NCI-H510A treated with DMSO at 0.1 percent for 48 hours (cell line): ENCODE measurements at places on chromosomes 7 and 10.

- no peak for DNase-seq
Measured at GRCh38 chr10:50512743-50513416, 110.9 kb downstream of the SGMS1 start.

DNA sequence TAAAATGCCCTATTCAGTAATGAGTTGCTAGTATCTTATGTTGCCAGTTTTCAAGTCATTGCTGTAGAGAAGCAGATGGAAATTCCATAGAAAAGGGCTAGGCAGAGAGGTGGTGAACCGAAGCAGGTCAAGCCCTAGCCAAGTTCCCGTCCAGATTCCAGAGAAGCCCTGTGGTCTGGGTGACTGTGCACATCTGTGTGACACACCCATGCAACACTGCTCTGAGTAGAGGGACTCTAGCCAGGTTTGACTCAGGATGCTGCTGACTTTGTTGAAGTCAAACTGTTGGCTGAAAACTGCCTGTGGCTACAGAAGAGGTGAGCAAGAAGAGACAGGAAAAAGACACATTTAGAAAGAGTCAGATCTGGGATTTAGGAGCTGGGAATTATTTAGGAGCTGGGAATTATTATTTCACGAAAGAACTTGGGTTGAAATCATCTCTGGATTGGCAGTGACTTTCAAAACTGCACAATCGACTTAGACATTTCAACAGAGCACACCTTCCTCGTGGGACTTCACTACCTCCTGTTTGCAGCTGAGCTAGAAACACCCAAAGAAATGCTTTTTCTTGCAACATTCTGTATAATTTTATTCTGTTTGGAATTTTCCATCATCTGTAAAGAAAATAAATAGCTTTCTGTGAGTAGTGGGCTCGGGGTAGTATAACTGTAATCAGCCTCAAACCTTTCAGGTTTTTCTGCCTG is 149.1 kb upstream of the PRKCQ start:
- no peak for DNase-seq

GRCh38 chr7:103870664-103871063 is 118.8 kb downstream of the RELN start:
- no peak for DNase-seq

GRCh38 chr10:132909491-132910071 is 32.8 kb downstream of the CFAP46 start:
- no peak for DNase-seq

GRCh38 chr10:66723608-66724400 is 202.0 kb upstream of the LRRTM3 start:
- no peak for DNase-seq

- no peak for DNase-seq
Measured at GRCh38 chr10:77669892-77670291, 32.3 kb upstream of the KCNMA1 start.

GRCh38 chr7:153443032-153443701 is 609.0 kb upstream of the DPP6 start:
- no peak for DNase-seq

GRCh38 chr7:117762055-117762454 is 111.2 kb downstream of the CTTNBP2 start:
- no peak for DNase-seq

GRCh38 chr10:31148951-31149350 is 117.3 kb upstream of the ZNF438 start:
- no peak for DNase-seq

DNA sequence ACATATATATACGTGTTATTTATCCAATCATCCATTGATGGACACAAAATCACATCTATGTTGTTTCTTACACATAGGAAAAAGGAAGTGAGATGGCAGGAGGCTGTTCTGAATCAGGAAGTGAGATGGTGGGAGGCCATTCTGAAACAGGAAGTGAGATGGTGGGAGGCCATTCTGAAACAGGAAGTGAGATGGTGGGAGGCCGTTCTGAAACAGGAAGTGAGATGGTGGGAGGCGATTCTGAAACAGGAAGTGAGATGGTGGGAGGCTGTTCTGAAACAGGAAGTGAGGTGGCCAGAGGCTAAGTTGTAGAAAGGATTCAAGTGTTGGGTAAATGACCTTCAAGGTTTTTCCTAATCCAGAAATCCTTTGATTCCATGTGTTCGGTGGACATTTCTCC is 921.5 kb downstream of the TYW1 start:
- DNase-seq: no peak
